Left kidney (tissue), 8 donors: ENCODE measurements at places on chromosomes 2 and 18.

- DNase-seq = no peak
Observed at GRCh38 chr2:137997733-137998132, 33.5 kb downstream of the HNMT start.

DNA sequence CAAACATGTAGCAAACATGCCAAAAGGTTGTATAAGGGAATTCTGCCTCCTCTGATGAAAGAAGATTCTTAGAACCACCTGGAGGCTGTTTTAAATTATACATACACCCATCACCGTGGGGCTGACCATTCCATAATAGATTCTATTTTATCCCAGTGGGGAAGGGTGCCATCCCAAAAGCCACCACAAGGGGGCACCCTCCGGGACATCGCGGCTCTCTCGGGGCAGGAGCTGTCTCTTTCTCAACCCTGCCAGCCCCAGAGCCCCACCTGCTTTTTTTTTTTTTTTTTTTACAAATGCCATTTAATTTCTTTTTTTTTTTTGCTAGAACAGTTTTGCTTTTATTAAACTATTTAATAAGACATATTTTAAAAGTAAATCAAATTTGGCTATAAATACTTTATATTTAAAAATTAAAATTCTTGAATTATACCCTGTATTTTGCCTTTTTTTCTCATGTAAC is 8.6 kb upstream of the MTCL1 start:
- no peak for DNase-seq

- no peak for DNase-seq
Observed at GRCh38 chr18:61203151-61203550, 130.1 kb upstream of the CDH20 start.

- no peak for DNase-seq
Observed at GRCh38 chr2:53695575-53695974, 72.0 kb upstream of the CHAC2 start.

DNA sequence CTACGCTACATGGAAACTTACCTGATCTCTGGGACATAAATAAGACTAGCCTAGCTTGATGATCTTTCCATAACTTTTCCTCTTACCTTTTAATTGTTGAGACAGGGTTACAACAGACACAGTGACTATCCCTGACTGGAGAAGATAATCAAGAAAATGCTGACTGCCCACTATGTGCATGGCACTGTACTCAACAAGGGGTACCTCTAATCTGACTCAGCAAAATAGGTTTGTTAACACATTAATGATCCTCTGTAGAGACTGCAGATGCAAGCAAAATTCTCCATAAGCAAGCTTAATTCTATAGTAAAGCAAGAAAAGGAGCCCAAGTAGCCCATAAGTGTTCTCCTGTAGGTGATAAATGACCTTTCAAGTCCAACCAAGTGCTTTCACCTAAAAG is 25.5 kb downstream of the ACVR1C start:
- no peak for DNase-seq

DNA sequence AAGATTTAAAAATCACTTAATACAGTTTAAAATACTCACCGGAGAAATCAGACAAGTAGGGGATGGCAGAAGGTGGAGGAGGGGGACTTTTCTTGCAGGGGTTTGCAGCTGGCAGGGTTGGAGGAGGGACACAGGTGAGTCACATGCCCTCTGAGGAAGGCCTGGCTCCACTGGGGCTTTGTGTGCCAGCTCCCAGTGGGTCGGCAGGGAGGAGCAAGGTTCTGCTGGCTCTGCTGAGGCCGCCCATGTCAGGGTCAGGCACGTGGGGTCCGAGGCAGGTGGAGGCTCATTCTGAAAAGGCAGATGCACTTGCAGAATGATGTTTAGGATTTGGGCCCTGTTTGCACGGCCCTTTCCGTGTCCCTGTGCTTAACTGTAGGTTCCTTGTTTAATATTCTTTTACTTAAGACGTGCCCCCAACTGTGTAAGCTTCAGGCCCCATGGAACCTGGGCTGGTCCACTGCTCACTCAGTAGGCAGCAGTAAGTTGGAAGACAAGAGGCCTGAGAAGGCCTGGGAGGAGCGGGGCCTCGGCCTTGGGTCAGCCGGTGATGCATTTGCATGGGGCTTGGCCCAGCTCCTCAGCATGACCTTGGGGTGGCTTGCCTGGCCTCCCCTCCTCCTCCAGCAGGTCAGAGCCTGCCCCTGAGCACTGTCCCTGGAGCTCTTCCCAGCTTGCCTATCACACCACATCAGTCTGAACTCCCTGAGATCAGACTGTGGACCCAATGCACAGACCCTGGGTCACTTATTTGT is 141.0 kb downstream of the GLI2 start:
- no peak for DNase-seq

- no peak for DNase-seq
Observed at GRCh38 chr2:46804794-46805193, 110.8 kb downstream of the MCFD2 start.

DNA sequence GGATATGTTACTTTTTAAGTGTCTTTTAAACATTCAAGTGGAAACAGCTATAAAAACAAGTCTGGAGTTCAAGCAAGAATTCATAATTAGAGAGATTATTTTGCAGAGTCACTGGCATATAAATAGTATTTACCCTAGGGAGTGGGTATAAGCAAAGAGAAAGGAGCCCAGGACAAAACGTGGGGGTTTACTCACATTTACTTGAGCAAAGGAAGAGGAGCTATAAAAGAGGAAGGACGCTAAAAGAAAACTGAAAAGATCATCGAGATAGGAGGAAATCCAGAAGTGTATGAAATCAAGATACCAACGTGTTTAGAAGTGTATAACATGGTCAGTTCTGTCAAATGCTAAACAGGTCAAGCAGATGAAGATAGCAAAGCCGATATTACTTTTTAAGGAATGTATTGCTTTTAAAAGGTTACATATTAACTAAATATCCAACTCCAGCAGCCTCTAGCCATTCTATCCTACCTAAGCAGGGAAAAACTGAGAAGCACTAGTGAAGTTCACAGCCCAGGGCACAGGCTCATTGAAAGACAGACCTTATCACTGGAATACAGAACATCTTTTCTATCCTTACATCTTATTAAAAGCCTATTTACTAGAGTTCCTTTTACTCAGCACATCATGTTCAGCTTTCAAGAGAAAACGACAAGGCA is 8.6 kb downstream of the KANSL1L start:
- no peak for DNase-seq
